ENCODE measurements at places on chromosomes 4 and X. TPM values are rescaled to one million over a fixed set of nuclear protein-coding genes. Genes with fewer than 3 reads are reported as not detected.

CCDC110 gene
- total RNA-seq, result 0.57 TPM

DNA sequence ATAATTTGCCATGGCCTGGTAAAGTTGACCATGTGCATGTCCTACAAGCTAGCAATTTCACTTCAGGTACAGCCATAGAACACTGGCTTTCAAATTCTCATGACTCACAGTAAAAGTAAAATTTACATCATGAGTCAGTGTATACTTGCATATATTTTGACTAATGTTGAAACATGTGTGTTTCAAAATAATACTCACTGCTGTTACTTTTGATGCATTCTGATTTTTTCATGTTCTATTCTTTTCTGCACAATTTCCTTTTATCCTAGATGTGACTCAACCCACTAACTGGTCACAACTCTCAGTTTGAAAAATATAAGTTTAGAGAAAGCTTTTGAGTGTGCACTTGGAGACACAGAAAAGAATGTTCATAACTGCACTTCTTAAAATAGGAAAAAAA lies 365.7 kb downstream of the FGF13 start:
- no peak overlapping the region for H3K27ac ChIP-seq
- no peak overlapping the region for H3K4me3 ChIP-seq
- no peaks in the 10 kb centered on the region for H3K27me3 ChIP-seq
- no peaks in the 10 kb centered on the region for H3K4me1 ChIP-seq
- DNase-seq, result no peak
- H3K36me3 ChIP-seq, result no peaks in the 10 kb centered on the region

GNRHR gene
- total RNA-seq, result not detected

DNA sequence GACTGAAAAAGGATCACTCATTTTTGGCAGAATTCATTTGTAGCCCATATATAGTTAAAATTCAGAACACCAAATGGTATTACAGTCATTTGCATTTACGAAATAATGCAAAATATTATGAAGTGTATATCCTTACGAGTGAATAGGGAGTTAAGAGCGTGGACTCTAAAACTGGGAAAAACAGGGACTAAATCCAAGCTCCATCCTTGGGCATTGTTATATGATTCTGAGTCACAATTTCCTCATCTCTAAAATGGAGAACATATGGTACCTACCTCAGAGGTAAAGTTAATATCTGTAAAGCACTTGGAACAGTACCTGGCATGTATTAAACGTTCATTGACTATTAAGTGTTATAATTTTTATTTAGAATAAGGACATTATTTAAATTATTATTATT lies 106.3 kb downstream of the ZAR1 start:
- DNase-seq, result no peak
- peaks cover 16% of the 10 kb centered on the region for H3K36me3 ChIP-seq
- H3K4me1 ChIP-seq, result peaks cover 4% of the 10 kb centered on the region
- no peak overlapping the region for H3K4me3 ChIP-seq

DNA sequence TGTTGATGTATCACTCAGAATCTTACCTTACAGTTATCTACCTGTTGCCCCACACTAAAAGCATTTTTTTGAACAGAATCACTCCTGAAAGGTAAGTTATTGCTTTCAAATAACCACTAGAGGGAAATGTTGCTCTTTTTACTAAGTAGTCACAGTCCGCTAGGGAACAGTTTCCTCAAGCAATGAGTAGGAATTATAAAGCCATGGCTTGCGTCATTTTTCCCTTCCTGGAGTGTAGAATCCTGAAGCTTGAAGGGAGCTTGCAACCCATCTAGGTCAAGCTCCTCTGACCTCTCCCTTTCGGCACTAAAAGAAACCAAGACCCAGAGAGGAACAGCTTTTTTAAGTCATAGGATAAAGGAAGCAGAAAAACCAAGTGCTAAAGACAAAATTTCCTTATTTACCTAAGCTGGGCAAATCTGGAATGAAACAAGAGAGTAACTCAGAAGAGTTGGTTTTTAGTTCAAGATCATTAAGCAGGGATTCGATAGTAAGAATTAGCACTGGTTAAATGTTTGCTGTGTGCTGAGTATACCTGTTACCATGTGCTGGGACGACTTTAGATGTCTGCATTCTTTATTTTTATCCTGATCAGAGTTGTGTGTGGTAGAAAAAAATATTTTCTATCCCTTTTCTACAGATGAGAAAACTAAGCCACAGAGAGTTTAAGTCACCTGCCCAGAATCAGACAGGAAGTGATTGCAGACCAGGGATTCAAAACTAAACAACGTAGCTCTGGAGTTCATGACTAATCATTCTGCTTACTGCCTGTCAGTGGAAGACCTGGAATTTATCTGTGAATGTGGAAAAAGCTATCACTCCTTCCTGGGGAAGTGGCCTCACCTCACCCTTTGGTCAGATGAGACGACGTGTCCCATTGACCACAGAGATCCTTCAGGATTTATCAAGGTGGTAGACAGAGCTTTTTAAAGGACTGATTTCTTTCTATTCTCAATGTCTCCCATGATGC lies 631.5 kb downstream of the RAB28 start:
- H3K36me3 ChIP-seq, result no peaks in the 10 kb centered on the region
- no peak overlapping the region for H3K4me3 ChIP-seq
- no peak for DNase-seq
- H3K27me3 ChIP-seq, result peaks cover 10% of the 10 kb centered on the region

SPP1 gene
- not detected for total RNA-seq

- peaks cover 2% of the 10 kb centered on the region for H3K36me3 ChIP-seq
- H3K4me1 ChIP-seq, result peaks cover 34% of the 10 kb centered on the region
- DNase-seq, result peak; percentile 69
- peak overlapping the region; percentile 83 for H3K27ac ChIP-seq
- H3K4me3 ChIP-seq, result peak overlapping the region; percentile 51
- H3K27me3 ChIP-seq, result no peaks in the 10 kb centered on the region
Measured at GRCh38 chr4:185238215-185238681, 28.9 kb downstream of the SNX25 start.

DNA sequence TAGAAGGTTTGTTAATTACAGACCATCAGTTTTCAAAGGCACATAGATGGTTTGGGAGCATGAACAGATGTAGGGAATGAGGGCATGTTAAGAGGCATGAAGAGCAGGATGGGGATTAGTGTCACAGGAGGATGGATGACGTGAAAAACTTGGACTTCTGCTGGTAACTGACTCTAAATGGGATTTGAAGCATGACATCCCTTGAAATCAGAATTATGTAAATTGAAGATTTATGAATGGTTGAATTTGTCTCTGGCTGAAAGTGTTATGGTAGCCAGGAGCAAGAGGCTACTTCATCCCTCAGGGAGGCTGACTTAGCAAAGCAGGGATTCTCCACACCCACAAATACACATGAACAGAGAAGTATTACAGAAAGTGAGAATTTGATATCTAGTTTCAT lies 454.6 kb downstream of the MAGEB5 start:
- no peaks in the 10 kb centered on the region for H3K4me1 ChIP-seq
- DNase-seq, result no peak
- H3K27me3 ChIP-seq, result no peaks in the 10 kb centered on the region
- no peak overlapping the region for H3K27ac ChIP-seq
- no peaks in the 10 kb centered on the region for H3K36me3 ChIP-seq
- H3K4me3 ChIP-seq, result no peak overlapping the region

FRG2 gene
- total RNA-seq, result not detected

CT45A2 gene
- total RNA-seq, result not detected

PLRG1 gene
- 113 TPM for total RNA-seq

XAGE2 gene
- not detected for total RNA-seq

DNA sequence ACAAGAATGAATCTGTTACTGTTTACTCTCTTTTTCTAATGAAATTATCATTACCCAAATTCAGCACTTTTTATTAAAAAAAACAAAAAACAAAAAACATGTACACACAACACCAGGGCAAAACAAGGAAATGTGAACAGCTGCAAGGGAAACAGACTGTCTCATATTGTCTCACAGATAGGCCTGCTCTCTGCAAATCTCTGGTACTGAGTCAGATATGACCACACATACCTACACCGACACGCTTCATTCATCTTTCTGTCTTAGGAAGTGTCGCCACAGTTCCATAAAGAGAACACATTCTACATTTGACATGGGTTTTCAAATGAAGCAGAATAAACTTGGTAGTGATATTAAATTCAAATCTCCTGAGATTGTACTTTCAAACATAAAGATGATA lies 92.2 kb upstream of the GPR34 start:
- no peaks in the 10 kb centered on the region for H3K27me3 ChIP-seq
- H3K27ac ChIP-seq, result no peak overlapping the region
- peaks cover 4% of the 10 kb centered on the region for H3K4me1 ChIP-seq
- no peaks in the 10 kb centered on the region for H3K36me3 ChIP-seq
- H3K4me3 ChIP-seq, result no peak overlapping the region
- DNase-seq, result no peak

DNA sequence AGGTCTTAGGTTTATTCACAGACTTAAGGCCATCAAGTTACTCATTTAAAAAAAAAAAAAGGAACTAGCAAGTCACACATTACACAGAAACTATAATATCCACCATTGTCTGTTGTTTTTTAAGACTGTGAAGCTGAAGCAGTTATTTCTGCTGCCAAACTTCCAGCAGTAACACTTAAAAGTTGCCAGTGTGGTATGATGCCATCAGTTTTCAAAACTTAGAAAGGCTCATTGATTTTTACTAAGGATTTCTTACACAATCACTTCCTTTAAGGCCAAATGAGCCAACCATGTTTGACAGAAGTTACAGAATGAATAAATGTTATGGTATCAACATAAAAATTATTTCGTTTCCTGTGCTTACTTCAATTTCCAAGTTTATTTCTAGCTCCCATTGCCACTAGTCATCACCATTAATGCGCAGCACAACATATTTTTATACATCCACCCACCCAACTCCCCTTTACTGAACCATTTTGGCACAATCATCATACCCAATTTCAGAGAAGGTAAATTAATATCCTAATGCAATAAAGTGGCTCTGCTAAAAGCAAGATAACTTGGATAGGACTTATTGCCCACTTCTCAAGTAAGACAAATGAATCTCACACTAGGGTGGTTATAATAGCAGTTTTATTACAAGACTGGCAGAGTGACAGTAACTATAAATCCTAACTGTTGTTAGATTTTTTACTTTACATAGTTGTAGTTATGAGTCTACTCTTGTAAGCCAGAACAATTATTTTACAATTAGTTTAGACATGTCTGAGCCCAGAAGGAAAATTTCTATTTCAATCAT lies 13.1 kb downstream of the PDGFC start:
- H3K36me3 ChIP-seq, result no peaks in the 10 kb centered on the region
- H3K27me3 ChIP-seq, result no peaks in the 10 kb centered on the region
- no peak for DNase-seq
- no peak overlapping the region for H3K4me3 ChIP-seq

- no peak overlapping the region for H3K27ac ChIP-seq
- peaks cover 3% of the 10 kb centered on the region for H3K4me1 ChIP-seq
- no peaks in the 10 kb centered on the region for H3K27me3 ChIP-seq
- no peak for DNase-seq
- no peak overlapping the region for H3K4me3 ChIP-seq
Measured at GRCh38 chr4:36652857-36653256, 371.4 kb downstream of the DTHD1 start.

- no peaks in the 10 kb centered on the region for H3K36me3 ChIP-seq
- no peaks in the 10 kb centered on the region for H3K4me1 ChIP-seq
- no peak overlapping the region for H3K27ac ChIP-seq
- DNase-seq, result no peak
Measured at GRCh38 chr4:78032929-78033328, 24.2 kb upstream of the FRAS1 start.

NCAPG gene
- total RNA-seq, result 78.4 TPM

TLR6 gene
- total RNA-seq, result 3.6 TPM

- no peaks in the 10 kb centered on the region for H3K36me3 ChIP-seq
- H3K27me3 ChIP-seq, result no peaks in the 10 kb centered on the region
- no peak overlapping the region for H3K27ac ChIP-seq
- no peak for DNase-seq
- no peak overlapping the region for H3K4me3 ChIP-seq
Measured at GRCh38 chrX:121871122-121871521, 823.7 kb downstream of the GLUD2 start.

- no peaks in the 10 kb centered on the region for H3K4me1 ChIP-seq
- no peaks in the 10 kb centered on the region for H3K27me3 ChIP-seq
- DNase-seq, result no peak
- H3K36me3 ChIP-seq, result no peaks in the 10 kb centered on the region
- no peak overlapping the region for H3K4me3 ChIP-seq
Measured at GRCh38 chr4:189374176-189374575, 566.5 kb upstream of the FRG1 start.

DNA sequence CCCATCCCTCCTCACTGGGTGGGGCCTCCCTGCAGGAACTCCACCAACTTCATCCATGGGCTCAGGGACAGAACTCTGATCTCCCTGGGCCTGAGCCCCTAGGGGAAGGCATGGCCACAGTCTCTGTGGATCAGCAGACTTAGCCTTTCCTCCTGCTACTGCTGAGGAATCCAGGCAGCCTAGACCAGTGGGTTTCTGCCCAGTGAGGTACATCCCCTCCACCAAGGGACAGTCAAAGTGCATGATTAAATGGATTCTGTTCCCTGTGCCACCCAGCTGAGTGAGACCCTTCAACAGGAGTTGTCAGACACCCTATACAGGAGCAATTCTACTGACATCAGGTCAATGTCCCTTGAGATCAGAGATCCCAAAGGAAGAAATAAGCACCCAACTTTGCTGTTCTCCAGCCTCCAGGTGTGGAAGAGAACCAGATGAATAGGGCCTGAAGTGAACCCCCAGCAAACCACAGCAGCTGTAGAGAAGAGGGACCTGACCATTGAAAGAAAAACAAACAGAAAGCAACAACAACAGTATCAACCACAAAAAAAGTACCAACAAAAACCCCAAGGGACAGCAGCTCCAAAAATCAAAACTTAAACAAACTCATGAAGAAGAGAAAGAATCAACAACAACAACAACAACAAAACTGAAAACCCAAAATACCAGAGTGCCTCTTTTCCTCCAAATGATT lies 84.8 kb downstream of the CHIC1 start:
- peaks cover 23% of the 10 kb centered on the region for H3K36me3 ChIP-seq
- no peak overlapping the region for H3K27ac ChIP-seq
- H3K4me3 ChIP-seq, result no peak overlapping the region

GRCh38 chrX:27597508-27597907 lies 7.4 kb downstream of the DCAF8L2 start:
- H3K36me3 ChIP-seq, result no peaks in the 10 kb centered on the region
- H3K4me1 ChIP-seq, result no peaks in the 10 kb centered on the region
- H3K4me3 ChIP-seq, result no peak overlapping the region
- H3K27ac ChIP-seq, result no peak overlapping the region
- no peaks in the 10 kb centered on the region for H3K27me3 ChIP-seq

DNA sequence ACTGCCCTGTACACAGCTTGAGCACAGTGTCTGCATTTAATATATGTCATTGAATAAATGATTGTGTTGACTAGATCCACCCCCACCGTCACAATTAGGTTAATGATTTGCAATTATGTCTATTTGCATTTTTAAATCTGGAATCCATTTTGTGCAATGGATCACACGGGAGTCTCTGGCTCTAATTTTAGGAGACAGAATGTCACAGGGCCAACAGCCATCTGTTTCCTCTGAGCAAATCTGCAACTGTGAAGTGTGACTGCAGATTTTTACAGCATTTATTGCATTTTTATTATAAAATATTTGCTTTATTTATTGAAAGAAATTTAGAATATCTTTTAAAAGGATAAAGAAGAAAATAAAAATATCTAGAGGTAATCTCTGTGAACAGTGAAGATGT lies 316.8 kb downstream of the HS3ST1 start:
- no peak overlapping the region for H3K4me3 ChIP-seq
- H3K36me3 ChIP-seq, result no peaks in the 10 kb centered on the region
- no peak overlapping the region for H3K27ac ChIP-seq
- no peaks in the 10 kb centered on the region for H3K4me1 ChIP-seq

GRCh38 chr4:43732829-43733426 lies 715.7 kb downstream of the KCTD8 start:
- no peak overlapping the region for H3K4me3 ChIP-seq
- no peak overlapping the region for H3K27ac ChIP-seq
- H3K4me1 ChIP-seq, result no peaks in the 10 kb centered on the region

- peaks cover 15% of the 10 kb centered on the region for H3K4me1 ChIP-seq
- no peak overlapping the region for H3K27ac ChIP-seq
- H3K36me3 ChIP-seq, result no peaks in the 10 kb centered on the region
- no peak for DNase-seq
Measured at GRCh38 chr4:7945709-7946380, 6.2 kb upstream of the AFAP1 start.
